Stimulated activated CD4-positive, alpha-beta T cell treated with anti-CD3 and anti-CD28 coated beads, Interleukin-4, amount 100 ng/mL, for 4 hours (primary cell): ENCODE measurements at places on chromosomes 6 and 20.

DNA sequence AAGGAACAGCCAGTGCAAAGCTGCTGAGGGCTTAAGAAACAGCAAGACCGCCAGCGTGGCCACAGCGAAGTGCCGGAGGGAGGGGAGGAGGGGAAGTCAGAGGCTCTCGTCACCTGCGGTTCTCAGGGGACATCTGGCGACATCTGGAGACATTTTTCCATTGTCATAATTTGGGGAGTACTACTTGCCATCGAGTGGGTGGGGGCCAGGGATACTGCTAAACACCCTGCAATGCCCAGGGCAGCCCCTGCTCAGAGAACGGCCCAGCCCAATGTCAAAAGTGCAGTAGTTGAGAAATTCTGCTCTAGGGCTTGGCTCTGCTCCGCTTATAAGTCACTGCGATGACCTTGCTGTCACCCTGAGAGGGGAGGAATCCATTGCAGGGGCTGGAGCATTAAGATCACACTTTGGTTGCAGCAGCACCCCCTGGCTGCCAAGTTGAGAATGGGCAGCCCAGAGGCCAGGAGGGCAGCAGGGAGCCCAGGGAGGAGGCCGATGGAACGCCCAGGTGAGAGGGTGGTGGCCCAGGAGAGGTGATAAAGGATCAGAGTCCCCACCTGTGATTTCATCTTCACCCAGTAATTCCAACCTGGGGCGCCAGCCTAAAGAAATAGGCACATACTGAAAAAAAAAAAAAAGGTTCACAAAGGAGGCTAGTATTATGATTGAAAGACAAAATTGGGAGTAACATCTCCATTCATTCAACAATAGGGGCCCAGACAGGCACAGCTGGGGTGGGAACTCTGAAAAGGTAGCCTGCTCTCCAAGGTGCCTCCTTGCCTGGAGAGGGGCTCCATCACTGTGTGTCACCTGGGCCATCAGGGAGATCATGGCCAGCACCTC is 218.2 kb downstream of the BMP7 start:
- DNase-seq: no peak

GRCh38 chr6:108123946-108124345 is 41.9 kb upstream of the NR2E1 start:
- DNase-seq: no peak

- DNase-seq: no peak
Measured at GRCh38 chr20:59017493-59018231, 1.6 kb upstream of the TUBB1 start.

- DNase-seq: no peak
Measured at GRCh38 chr6:54029187-54029586, 82.1 kb upstream of the MLIP start.

DNA sequence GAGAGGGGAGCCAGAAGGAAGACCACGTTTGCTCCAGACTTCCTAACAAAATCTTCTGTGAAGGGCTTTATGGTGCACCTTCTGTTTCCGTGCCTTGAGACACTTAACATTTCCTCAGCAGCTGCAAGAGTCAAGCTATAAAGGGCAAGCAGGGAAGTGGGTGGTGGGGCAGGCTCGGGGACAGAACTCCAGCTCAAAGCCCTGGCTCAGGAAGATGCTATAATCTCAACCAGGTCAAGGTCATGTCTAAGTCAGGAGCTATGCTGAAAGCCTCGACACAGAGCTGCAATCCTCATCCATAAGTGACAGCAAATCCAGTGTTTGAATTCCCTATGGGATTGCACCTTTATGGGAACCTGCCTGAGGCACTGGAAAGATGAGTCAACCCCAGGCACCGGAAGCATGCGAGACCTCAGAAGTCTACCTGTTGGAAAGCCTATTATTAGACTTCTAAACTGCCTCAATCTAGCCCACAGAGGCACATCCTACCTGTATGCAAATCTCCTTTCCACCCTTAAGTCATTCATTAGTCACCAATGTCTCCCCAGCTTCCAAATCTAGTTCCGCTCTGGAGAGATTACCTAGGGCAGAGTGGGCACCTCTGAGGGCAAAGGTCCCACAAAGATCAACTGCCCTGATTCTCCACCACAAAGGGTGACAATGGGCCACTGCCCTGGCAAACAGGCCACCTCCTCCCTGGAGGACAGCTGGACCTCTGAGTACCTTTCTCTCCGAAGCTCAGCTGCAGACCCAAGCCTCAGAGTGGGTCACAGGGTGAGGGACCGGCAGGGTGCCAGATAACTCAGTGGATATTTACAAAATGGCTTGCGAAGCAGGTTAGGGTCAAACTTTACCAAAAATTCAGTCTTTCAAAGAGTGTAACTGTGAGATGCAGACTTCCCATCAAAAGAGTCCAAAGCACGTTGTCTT is 287.0 kb downstream of the CDC5L start:
- DNase-seq: no peak

- no peak for DNase-seq
Measured at GRCh38 chr20:688809-689212, 13.2 kb upstream of the SCRT2 start.

- no peak for DNase-seq
Measured at GRCh38 chr20:59033093-59033492, 958 bp upstream of the ATP5F1E start.

DNA sequence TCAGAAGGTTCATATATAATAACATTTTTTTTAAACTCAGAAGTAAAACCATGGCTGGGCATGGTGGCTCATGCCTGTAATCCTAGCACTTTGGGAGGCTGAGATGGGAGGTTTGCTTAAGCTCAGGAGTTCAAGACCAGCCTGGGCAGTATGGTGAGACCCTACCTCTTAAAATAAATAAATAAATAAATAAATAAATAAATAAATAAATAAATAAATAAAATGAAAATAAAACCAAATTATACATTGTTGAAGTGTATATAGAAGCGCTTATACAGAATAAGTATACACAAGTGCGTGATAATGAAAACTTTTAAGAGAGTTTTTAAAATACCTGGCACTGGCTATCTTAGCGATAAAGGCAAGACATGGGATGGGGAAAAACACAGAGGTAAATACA is 71.6 kb downstream of the OR2B2 start:
- no peak for DNase-seq

DNA sequence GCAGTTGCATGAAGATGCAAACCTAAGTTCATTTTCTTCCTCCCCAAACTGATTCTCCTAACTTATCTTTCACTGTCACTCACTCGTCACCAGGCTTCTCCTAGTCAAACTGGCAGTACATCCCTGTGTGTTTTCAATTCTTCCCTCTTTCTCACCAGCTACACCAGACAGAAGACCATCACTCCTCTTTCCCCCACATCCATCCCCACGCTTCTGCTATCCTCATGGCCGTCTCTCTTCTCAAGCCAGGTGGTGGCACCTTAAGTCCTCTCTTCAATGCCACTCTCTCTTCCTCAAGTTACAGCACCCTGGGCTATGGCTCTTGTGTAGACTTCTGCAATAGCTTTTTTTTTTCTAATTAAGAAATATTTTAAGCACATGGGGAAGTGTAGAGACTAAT is 14.4 kb upstream of the TREM2 start:
- no peak for DNase-seq

- no peak for DNase-seq
Measured at GRCh38 chr6:34513646-34514045, 42.5 kb downstream of the SPDEF start.

DNA sequence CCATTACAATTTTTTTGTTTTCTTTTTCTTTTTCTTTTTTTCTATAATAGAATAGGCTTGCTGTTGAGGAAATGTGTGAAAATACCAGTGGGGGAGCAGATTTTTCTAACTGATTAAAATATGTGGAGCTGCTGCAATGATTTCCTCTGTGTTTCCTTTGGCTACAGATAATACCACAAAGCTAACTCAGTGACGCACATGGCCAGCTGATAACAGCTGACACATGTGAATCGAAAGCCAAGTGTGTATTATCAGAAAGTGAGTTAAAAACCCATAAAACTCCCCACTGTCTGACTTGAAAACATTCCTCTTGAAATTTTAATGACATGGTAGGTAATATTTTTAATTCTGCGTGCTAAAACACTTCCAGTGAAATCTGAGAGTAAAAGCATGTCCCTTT is 70.8 kb upstream of the AHI1 start:
- peak; percentile 19 for DNase-seq

DNA sequence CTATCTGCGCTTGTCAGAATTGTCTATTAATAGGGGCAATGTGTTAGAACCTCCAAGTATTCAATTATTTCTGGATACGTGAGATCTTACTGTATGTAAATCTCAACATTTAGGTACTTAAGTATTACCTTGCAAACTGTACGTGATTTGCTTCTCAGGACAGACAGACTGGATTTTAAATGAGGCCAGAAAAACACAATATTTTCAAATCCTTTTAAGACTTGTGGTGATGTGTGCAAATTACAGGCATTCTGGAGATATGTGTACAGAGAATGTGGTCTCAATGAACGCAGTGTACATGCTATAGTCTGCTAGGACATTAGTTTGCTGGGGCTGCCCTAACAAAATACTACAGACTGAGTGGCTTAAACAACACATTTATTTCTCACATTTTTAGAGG is 16.9 kb downstream of the CCR6 start:
- DNase-seq: no peak

GRCh38 chr6:120604510-120604909 is 729.8 kb downstream of the TBC1D32 start:
- no peak for DNase-seq

GRCh38 chr20:48224533-48225050 is 439.3 kb upstream of the SULF2 start:
- no peak for DNase-seq

- no peak for DNase-seq
Measured at GRCh38 chr6:163192591-163192990, 221.9 kb upstream of the QKI start.

GRCh38 chr20:32036252-32036651 is 15.8 kb upstream of the HCK start:
- no peak for DNase-seq

GRCh38 chr6:155265843-155266535 is 2.2 kb downstream of the CLDN20 start:
- no peak for DNase-seq

DNA sequence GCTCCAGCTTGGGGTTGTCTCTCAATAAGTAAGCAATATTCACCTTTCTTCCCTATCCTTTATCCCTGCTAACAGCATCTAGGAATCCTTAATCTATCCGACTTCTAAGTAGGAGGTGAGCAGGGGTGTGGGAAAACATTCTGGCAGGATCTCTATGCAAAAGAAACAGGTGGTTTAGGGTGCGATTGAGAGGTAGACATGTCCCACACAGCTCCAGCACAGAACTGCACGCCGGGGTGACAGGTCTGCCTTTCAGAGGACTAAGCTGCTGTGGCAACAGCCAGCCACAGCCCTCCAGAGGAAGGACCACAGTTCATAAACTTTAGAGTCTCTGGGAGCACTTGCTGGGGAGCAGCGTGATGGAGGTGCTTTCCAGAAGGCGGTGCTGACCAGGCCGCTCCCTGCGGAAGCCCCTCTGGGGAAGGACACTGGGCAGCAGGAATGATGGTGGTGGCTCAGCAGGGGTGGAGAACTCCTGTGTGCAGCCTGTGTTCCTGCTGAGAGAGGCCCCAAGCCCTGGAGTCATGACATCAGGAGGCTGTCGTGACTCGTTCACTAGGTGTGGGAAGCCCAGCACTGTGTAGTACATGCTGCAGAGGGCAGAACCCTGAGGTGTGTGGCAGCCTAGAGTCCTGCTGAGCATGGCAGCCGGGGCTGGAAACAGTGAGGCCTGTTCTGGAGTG is 509.6 kb downstream of the PRKN start:
- DNase-seq: no peak

DNA sequence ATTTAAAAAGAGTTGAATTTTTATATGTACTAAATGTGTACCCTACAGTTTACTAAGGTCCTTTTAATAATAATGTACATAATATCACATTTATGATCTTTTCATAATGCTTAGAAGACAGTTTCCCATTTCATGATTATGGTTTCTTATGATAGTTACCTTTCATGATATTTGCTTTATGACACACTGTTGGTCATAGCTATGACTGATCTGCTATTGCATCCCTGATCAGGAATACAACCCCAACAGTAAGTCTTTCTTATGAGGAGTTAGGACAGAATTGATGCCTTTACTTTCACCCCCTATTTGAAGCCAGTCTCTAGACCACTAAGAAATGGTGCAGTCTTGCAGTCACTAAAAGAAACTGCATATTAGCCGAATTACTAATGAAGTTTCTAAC is 31.0 kb downstream of the LCA5 start:
- no peak for DNase-seq

GRCh38 chr20:9253006-9253539 is 184.2 kb downstream of the PLCB4 start:
- DNase-seq: no peak

DNA sequence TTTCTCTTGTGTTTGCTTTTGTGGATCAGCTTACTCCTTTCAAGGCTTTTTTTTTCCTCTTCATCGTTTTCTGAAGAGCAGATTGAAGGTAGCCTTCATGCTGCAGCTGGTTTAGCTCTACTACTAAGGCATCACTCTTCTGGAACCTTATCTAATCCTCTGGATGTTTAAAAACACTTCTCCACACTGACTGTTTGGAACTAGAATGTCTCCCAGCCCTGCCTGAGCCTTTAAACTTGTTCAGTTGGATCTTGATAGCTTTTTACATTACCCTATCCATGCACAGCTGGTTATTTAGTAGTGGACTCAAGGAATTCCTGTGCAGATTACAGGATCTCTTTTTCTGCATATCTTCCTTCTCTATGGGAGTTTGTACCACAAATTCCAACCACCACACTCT is 108.9 kb upstream of the ASCC3 start:
- no peak for DNase-seq

DNA sequence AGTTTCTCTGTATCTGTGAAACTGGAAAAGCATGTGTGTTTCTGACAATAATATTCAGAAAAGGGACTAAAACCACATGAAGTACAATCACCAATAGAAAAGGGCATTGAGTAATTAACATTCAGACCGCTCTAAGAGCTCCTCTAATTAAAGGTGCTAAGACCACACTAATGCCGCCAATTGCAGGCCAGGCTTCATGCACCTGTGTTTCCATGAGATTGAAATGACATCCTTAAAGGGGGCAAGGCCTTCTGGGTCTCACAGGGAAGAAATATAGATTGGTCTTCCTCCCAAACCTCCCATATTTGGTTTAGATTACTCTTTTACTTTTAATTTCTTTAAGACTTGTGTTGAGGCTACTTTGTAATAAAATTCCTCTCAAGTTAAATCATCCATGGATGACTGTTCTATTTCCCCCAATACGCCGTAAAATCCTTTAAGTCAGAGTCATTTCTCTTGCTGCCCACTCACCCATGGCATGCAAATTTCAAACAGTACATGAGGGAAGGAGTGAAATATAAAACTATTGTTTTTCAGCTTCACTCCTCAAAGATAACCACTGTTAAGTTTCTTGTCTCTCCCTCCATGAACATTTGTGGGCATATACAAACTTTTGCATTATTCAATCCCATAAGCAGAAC is 110.6 kb downstream of the UBE3D start:
- no peak for DNase-seq

- no peak for DNase-seq
Measured at GRCh38 chr6:42396720-42397119, 55.0 kb downstream of the TRERF1 start.
